ENCODE measurements at places on chromosomes 2 and 18.

DNA sequence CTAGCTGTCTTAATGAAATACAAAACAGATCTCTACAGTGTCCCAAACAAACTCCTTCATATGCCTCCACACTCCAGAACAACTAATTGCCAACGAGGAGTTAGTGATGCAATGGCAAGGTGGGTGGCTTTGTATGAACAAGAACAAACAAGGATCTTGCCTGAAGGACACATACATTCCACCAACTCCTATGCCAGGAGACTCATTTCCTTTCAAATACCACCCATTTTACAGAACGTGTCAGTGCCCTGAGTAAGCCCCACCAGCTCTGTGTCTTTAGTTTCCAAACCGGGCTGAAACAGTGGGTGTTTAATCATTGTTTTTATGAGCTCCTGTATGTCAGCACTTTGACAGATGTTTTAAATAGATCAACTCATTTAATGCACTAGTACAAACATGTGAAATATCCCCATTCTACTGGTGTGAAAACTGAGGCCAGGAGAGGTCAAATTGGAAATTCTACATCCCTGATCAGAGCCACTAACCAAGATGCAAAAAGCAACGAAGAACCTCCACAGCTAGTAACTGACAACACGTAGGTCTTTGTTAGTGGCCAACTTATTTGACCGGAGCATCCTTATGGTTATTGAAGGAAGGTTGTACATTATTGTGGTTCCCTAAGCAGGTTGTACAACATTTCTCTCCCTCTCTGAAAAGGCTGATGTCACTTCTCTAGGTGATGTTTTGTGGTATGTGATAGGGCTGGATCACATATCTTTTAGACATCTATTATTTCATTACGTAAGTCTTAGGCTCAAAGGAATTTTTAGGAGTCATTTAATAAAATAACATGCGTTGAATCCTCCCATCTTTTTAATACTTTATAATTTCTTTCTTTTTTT lies 534.9 kb upstream of the TNP1 start:
- DNase-seq, result no peak

DNA sequence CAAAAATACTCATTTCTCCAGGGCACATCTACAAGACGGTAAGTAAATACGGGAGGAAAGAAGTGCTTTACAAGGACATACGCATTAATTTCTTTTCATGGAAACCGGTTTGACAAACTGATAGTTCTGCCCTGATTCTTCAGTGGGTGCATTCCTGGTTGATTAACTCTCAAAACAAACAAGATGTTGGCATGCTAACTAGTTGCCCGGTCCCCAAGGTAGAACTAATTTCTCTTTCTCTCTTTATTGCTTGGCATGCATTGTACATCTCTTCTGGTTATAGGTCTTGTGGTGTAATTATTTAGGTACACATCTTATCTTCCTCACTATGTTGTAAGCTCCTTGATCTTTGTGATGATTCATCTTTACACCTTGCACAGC lies 46.9 kb upstream of the SPATS2L start:
- DNase-seq, result no peak

- no peak for DNase-seq
These were observed 151.7 kb upstream of the L3MBTL4 start for GRCh38 chr18:6566338-6566911.

GRCh38 chr2:25804338-25804737 lies 73.9 kb downstream of the ASXL2 start:
- DNase-seq, result no peak

DNA sequence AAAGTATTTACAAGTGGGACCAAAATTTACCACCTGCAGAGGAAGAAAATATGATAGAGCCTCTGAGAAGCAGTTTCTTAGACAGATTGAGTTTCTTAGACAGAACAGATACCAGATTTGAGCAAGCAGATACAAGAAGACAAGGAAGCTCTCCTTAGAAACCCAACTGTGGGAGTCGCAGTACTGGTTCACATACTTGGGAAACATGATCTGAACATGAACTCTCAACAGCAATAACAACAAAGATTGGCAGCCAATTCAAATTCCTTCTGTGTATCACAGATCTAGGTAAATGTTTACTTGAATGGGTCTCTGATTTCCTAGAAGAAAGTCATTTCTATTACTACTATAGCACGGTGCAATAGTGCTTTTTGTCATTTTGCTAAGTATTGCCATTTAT lies 82.1 kb downstream of the OLA1 start:
- DNase-seq, result no peak

DNA sequence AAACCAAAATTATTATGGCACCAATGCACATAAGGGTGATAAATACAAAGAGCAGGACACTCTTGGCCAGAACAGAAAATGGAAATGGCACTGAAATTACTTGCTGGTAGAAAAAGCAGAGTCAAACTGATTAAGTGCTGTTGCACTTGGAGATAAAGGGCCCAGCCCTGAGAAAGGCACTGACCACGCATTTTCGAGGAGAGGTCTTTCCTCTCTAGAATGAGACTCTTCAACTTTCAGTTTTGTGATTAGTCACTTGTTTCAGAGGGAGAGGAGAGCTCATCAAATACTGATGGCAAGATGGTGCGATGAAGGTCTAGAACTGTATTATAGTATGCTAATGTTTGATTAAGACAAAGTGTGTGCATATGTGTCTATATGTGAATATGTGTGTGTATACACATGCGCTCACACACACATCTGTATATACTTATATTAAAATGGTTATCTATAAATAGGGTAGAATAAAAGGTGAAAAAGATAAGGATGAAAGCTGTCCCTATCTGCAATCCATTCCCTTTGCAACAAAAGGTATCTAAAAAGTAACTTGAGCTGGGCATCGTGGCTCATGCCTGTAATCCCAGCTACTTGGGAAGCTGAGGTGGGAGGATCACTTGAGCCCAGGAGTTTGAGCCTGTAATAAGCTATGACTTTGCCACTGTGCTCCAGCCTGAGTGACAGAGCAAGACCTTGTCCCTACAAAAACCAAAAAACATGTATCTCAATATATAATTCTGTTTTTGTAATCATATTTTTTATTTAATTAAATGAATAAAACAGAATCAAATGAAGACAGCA lies 48.8 kb upstream of the ZDBF2 start:
- no peak for DNase-seq

- DNase-seq, result no peak
These were observed 37.7 kb downstream of the DOCK10 start for GRCh38 chr2:225004597-225004996.

- DNase-seq, result no peak
These were observed 193.4 kb downstream of the NBAS start for GRCh38 chr2:15367715-15368114.

DNA sequence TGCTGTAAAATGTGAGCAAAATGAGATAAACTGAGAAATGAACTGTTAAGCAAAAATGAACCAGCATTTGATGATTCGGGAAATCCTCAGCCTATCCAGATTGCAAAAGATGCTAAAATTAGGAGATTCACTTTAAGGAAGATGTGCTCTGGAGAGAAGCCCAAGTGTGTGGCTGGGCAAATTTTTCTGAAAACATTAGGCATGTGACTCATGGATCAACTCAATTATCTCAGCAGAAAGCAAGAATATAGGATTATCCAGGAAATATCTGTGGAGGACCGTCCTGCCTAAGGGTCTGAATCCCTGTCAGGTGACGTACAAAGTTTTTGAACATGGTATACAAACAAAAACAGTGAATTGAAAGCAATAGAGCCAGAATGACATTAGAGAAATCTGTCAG lies 1268.3 kb upstream of the TMEFF2 start:
- no peak for DNase-seq

- DNase-seq, result no peak
These were observed 408.9 kb downstream of the RIT2 start for GRCh38 chr18:42706618-42707017.

DNA sequence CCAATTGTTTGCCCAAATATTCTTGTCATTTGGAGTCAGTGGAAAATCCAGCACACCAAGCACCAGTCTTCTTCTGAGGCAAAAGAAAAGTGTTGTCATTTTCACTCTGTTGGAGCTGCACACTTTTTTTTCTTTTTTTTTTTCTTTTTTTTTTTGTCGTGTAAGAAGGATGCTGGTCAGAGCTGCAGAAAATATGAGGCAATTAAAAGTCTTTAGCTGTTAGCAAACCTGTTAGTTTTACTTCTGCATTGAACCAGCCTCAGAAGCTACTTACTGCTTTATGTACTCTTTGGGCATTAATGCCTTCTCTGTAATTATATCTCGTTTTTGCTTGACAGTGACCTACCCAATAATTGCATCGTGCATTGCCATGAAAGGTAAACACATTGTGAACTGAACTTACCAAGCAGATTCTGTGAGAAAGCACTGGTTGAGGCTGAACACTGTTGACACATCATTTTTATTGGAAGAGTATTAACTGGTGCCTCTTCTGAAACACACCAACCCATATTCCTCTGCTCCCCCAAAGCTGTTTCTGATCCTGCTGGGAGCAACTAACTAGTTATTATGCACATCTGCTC lies 165.4 kb downstream of the CAPN13 start:
- no peak for DNase-seq

DNA sequence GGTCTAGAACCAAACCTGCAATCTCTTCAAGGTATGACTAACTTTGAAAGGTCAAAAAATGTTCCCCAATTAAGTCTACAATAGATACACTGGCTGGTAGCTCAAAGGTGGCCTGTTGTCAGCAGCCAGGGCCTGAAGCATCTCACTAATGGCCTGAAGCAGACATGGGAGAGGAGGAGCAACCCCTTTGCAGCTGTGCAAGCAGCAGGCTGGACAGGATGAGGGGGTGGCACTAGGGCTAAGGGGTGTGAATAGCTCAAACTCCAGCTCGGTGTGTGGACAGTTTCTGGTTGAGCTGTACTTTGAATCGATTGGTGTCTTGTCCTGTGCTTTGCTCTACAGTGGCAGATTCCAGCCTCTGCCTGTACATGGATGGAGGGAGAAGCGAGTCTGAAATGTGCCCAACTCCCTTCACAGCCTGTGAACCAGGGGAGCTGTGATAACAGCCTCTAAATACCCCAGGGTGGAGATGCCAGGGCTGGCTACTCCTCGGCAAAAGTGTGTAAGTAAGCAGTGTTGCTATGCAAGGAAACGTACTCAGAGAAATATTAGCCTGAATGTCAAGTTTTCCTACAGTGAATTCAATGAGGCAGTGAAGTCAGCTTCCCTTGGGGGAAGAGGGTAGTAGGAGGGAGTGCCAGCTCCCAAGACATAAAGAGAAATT lies 34.7 kb upstream of the DTNB start:
- DNase-seq, result no peak

GRCh38 chr2:17171446-17172049 lies 346.7 kb downstream of the RAD51AP2 start:
- DNase-seq, result no peak

DNA sequence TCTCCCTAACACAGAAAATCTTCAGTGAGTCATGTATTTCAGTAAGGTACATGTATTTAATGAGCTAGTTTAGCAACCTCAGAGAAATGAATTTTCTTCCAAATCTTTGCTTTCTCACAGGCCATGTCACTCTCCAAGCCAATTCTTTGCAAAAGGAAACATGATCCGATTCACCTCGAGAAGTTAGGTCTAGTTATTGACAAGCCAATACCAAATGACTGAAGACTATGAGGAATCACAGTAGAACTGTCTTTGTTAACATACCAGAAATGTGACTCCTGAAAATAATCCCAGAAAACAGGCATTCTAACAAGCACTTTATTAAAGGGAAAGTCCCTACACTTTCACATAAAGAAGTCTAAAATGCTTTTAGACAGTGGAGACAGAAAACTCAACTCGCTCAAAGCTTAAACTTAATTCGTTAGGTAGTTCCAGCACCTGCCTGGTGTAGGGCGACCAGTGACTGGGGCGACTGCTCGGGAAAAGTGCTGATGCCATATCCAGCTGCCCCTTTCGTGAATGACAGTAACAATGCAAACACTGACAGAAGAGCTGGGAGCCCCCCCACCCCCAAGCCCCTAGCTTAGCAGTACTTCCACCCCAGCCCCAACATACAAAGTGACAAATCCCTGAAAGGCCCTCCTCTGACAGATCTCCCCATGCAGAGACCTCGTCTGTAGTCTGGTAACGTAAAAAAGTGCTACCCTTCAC lies 1.8 kb downstream of the MEMO1 start:
- peak; percentile 29 for DNase-seq

GRCh38 chr2:217182926-217183325 lies 323.1 kb upstream of the TNP1 start:
- no peak for DNase-seq

- no peak for DNase-seq
These were observed 328.1 kb downstream of the SLC8A1 start for GRCh38 chr2:40123746-40124145.

DNA sequence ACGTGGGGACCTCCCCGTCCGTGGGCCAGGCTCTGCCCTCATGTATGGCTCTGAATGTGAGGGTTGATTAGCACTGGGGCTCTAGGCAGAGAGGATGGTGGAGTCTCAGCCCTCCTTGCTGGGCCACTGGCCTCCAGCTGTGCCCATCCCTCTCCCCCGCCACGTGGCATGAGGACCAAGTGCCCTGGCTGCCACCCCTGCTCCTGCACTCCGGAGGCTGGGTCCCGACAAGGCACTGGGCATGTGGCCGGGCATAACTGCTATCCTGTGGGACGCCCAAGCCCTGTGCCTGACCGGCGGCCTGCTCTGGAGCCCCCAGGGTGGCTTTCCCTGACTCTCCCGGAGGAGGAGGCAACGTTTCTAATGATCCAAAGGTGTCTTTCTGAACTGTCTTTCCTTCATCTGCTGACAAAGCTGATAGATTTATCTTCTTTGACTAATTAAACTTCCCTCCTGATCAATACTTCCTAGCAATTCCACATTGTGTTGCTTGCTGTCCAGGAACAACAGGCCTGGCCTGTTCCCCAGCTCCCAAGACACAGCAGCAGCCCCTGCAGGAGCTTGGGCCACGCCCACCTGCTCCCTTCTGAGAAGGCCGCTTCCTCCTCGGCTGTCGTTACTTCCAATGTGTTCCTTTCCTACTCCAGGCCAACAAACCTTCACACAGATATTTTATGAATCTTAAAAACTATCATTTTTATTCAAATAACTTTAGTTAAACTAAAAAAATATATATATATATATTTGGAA lies 132.0 kb downstream of the SNTG2 start:
- no peak for DNase-seq

All from amygdala (tissue), 56 donors.